ENCODE measurements at places on chromosomes 1 and 21.

DNA sequence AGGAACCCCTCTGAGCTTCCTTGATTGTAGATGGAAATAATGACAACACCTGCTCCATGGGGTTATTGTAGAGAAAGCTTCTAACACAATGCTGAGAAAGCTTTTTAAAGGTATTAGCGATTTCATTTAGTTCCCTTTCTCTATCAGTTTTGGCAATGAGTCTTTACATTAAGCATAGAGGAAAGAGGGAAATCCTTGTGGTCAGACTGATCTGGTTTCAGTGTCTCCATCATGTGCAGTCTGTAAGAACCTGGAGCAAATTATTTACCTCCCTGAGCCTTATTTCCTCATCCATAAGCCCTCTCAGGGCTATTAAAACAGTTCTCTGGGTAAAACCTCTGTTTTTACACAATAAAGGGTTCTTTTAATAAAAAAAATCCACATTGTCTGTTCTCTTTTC is 87.5 kb downstream of the FGGY start:
- no peak for DNase-seq

GRCh38 chr21:15272591-15272990 is 207.8 kb upstream of the NRIP1 start:
- no peak for DNase-seq

GRCh38 chr1:101846820-101847219 is 149.9 kb downstream of the OLFM3 start:
- no peak for DNase-seq

DNA sequence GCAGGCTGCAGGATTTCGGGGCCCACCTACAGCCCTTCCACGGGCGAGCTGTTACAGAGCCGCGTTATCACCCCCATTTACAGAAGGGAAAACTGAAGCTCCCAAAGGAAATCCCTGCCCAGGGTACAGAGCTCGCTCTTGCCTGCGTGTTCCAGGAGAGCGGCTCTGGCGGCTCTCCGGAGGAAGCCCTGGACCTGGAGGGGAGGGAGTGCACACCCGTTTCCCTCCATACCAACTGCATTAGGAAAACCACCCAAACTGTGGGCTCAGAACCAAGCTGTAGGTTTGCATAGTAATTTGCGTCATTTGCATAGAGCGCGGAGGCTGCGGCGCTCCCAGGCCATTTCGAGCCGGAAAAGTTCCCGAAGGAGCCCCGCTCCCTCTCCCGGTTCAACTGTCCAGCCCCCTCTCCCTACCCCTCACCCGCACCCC is 24.7 kb upstream of the ADGRB2 start:
- DNase-seq: no peak

DNA sequence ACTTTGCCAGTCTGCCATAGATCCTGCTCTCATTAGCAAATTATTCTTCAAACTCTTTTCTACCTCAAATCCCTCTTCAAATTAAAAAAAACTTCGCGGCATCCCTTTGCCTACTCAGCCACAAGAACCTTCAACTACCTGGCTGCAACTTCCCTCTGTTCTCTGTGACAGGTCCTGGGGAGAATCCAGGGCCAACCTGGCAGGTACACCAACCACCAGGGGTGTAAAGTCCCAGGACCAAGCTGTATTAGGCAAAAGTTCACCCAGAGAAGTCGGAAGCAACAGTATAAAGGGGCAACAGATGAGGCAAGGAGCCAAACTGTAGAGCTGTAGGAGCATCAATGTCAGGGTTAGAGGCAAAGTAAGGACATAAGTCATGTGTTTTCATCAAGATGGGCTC is 18.3 kb upstream of the ITLN2 start:
- DNase-seq: no peak

GRCh38 chr21:42143111-42143510 is 72.0 kb downstream of the UMODL1 start:
- DNase-seq: no peak

DNA sequence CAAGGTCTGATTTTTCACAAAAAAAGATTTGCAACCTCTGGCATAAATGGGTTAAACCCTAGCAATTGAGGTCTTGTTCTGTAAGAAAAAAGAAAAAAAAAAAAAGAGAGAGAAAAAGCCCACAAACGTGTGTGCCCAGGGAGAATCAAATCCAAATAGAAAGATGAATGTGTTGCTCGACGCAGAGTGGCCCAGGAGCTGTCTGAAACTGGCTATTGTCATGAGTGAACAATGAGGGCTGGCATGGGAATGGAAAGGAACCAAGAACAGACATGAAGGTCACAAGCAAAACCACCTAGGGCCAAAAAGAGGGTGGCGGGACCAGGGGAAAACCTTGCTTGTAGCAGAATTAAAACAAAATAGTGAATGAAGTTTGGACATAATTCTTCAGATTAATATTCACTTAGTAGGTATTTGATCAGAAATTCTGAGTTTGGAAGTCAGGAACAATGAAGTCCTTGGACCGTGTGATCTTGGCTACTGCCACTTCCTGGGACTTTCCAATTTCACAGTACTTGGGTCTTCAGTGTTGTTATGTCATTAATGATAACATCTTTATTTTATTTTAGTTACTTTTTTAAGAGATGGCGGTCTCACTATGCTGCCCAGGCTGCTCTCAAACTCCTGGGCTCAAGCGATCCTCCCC is 3.1 kb downstream of the ENO1 start:
- no peak for DNase-seq

- no peak for DNase-seq
Observed at GRCh38 chr1:19166066-19166465, 44.0 kb downstream of the UBR4 start.

DNA sequence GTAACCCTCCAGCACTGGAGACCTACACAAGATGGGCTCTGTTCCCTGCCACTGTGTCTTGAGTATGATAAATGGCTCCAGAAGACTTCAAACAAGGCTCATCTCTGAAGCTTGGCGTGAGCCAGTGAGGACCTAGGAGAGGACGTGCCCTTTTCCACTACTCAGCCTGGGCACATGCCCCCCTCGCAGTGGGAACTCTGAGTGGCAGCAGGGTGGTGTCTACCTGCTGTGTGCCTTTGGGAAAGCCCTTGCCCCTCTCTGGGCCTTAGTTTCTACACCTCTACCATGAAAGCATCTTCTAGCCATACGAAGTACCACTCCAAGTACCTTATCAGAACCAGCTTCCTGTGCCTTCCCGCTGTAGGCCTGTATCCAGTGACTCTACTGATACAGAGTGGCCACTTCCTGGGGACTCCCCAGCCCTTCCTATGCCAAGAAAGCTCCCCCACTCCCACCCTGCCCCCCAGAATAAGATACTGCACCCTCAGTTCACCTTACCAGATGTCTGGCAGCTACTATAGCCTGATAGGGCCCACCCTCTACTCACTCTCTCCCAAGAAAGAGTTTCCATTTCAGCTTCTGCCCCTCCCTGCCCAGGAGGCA is 3.1 kb upstream of the MOB3C start:
- no peak for DNase-seq

- DNase-seq: no peak
Observed at GRCh38 chr1:53315456-53316423, 12.1 kb downstream of the LRP8 start.

GRCh38 chr1:217462666-217463065 is 168.2 kb downstream of the GPATCH2 start:
- no peak for DNase-seq

DNA sequence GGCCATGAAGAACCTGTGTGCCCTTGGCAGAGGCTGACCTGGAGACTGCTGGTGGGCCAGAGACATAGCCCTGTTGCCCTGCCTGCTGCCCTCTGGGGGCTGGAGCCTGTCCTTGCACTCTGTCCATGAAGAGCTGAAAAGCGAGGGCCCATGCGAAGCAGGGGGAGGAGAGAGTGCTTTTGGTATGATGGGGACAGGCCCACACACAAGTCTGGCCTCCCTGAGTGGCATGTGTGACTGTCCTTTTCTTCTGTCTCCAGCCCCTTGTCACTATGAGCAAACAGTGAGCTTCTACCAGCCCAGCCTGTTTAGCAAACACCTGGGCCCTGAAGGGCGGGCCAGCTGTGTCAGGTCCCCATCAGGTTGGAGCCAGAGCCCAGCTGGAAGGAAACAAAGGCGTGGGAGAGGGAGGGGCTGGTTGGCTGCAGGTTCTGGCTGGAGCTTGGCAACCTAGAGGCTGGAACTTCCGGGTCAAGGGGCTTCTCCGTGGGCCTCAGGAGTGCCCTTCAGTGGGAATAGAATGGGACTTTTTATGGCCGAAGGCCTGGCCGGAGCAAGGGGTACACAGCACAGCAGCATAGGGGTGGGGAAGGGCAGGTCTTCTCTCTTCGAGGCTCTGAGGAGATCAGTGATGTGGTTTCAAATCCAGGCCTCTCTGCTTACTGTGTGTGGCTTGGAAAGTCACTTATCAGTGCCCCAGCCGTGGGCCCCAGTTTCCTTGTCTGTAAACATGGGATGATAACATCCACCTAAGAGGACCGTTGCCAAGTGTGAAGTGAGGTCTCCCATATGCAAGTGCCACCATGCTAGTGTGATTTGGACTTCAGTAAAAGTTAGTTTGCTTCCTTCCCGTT is 14.3 kb downstream of the QSOX1 start:
- DNase-seq: no peak

DNA sequence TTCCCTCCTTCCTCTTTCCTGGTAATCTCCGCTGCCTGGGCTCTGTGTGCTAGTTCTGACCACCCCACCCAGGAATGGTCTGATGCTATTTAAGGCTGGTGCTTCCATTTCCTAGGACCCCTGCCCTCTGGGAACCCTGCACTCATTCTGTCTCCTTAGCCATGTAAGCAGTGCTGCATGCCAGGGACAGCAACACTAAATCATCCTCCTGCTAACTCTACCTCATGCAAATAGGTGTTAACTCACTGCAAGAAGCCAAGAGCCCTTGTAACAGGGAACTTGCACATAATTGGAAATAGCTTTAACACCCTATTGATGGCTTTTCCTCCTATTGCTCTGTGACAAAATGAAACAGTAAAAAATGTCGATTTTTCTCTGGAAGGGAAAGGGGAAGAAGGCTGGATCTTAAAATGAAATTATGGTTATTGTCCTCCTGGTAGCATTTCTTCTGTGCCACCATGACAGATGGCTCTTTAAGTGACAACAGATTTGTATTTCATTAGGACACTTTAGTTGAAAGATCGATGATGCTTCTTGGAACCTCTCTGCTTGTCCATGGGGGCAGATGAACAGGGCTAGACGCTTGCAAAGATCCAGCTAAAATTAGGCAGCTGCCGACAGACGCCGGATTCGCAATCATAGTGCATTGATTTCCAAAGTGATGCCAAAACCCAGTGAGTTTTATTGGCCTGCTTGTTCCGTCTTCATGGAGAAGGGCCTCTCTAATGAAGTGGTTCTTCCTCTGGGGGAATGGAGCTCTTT is 551.7 kb downstream of the MATN1 start:
- DNase-seq: no peak

DNA sequence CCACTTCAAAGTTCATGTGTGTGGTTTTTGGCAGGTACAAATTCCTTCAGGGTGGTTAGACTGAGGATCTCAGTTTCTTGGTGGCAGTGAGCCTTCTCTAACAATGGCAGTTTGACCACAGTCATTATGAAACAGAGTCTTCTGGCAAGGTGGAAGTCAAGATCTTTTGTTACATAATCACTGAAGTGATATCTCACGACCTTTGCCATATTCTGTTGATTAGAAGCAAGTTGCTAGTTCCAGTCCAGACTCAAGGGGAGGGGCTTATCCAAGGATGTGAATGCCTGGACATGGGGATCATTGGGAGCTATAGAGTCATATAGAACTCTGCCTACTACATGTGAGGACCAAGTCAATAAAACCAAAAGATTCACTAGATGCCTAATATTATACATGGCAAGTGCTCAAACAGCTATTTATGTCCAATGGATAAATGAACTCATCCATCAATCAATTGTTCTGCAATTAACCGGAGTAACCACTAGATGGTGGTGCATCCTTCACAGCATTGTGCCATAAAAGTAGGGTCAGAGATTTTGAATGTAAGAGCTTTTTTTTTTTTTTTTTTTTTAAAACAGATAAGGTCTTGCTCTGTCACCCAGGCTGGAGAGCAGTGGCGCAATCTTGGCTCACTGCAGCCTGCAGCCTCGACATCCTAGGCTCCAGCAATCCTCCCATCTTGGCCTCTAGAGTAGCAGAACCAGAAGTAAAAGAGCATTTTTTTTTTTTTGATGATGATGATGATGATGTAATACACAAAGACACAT is 131.9 kb downstream of the CRB1 start:
- DNase-seq: peak; percentile 2

DNA sequence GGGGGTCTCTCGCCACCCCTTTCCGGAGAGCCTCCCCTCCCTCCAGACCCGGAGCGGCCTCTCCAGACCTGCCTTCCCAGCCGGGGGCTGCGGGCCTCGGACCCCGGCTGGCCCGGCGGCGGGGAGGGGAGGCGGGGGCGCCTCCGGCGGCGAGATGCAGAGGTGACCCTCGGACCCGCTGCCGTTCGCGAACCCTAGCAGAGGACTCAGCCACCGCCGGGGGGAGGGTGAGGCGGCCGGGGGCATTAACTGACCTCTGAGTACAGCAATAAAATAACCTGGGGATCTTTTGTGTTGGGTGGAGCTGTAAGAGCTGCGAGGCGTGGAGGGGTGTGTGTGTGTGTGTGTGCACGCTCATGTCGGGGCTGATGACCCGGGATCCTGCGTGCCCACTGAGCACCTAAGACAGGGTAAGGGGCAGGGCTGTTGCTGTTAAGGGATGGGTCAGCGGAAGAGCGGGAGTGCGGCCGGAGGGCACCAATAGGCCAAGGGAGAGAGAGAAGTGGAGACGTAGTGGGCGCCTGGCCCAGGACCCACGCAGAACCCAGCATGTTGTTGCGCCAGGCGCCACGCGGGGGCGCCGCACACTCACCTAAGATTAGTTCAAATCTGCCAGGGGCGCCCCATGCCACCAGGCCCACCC is 6.3 kb downstream of the HAPLN2 start:
- no peak for DNase-seq

GRCh38 chr1:185062710-185063370 is 17.5 kb downstream of the RNF2 start:
- DNase-seq: no peak

DNA sequence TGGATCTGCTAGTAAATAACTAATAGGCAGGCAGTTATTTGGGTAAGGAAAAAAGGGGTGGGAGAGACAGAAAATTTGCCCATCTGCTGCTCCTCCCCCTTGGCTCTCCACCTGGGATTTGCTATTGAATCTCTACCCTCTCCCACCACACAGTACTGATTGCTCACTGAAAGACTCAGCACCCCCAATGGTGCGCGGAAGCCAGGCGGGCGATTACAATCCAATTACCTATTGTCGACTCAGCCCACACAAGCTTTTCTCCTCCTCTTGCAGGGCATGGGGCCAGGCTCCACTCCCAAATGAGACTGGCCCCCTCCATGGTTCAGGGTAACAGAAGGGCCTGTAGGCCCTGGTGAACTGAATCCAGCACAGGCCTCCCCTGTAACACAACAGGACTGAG is 2.7 kb upstream of the HMGN2 start:
- DNase-seq: no peak

DNA sequence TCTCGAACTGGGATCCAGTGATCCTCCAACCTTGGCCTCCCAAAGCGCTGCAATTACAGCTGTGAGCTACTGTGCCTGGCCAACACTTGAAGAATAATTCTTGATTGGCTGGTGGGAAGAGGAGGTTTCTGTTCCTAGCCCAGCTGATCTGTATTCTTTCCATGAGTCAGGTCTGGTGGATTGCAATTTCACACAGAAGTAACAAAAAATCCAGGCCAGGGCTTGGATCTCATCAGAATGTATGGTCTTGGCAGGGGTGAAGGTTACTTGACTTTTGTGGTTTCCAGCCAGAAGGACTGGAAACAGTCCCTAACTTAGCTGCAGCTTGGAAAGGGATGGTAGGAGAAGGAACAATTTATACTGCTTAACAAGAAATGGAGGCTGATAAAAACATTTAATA is 5.1 kb upstream of the HP1BP3 start:
- no peak for DNase-seq

- no peak for DNase-seq
Observed at GRCh38 chr21:42550817-42551216, 37.2 kb downstream of the SLC37A1 start.

Data from stimulated activated CD4-positive, alpha-beta T cell treated with anti-CD3 and anti-CD28 coated beads, Interleukin-2, amount 100 ng/mL, for 4 hours (primary cell).